ENCODE measurements at places on chromosomes 3 and 15.

DNA sequence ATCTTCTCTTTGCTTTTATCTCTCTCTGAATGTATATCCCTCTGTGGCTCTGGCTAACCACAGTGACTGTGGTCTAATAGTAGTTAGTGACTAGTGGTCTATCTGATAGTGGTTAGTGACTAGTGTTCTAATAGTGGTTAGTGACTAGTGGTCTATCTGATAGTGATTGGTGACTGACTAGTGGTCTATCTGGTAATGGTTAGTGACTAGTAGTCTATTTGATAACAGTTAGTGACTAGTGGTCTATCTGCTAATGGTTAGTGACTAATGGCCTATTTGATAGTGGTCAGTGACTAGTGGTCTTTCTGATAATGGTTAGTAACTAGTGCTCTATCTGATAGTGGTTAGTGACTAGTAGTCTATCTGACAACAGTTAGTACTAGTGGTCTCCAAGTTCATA, 110.5 kb downstream of the MDFIC2 start:
- DNase-seq: no peak

GRCh38 chr3:147406028-147406931, at the start of gene ZIC4:
Gene ZIC4 (minus strand): TSS chr3:147406543. CDS start chr3:147402797, 3,746 bp downstream.
- no peak for DNase-seq

- no peak for DNase-seq
These were observed 1.9 kb downstream of the GNAT1 start for GRCh38 chr3:50193286-50193685.

DNA sequence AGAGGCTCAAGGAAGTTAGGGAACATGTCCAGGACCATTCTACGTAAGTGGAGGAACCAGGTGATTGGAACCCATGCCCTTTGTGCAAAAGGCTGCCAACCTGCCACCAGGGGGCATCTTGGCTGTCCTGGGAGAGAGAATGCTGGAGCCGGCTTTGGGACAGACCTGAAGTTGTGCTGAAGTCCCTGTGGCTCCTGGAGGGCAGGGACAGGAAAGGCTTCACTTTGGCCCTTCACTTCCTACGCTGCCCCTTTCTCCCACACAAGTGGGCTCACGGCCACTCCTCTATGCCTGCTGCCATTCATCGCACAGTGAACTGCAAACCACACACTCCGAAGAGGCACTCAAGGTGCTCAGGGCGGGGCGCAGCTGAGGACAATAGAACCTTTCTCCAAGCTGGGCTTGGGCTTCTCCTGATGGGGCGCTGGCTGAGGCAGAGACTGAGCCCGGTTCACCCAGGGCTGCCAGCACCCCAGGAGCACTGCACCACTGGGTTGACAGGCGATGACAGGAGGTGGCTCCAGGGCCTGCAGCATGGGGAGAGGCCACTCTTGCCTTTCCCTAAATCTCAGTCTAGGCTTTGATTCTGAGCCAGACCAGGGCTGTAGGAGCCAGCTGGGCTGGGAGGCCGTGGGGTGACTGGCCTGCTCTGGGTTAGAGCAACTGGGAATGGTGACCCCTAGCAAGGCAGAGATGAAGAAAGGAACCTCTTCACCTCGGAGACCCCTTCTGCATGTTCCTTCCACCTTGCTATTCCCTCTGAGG, 8.4 kb downstream of the SHF start:
- no peak for DNase-seq

- no peak for DNase-seq
These were observed 398.1 kb downstream of the OCA2 start for GRCh38 chr15:27701014-27701413.

DNA sequence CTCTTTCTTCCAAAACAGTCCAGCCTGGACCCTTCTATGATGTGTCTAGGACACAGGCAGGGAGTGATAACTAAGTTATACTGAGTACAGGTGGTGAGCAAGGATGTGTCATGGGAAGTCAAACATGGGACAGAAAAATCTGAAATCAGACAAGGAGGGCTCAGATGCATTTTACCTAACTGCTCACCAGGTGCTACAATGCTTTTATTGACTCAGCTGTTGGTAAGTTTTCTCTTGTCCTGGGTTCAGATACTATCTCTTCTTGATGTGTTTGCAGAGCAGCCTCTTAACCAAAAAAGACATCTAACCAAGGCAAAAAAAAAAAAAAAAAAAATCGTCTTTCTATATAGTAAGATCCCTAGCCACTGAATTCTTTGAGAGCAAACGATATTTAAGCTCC, 378.6 kb downstream of the VPS13C start:
- DNase-seq: no peak

DNA sequence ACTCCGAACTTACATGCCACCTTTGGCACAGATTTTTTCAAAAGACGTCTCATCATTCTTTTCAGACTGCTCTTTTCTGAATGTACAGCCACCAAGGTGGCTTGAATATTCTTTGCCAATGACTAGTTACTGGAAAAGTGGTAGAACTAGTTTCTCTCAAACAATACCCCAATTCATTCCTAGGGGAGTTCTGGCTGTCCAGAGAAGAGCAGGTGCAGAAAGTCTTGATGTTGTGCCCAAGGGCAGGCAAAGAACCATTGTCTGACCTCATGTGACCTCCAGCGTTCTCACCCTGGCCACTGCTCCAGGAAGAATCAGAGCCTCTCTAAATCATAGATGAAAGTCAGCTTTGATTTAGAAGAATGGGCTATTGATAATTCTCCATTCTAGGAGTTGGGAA, 5.5 kb downstream of the LMOD3 start:
- no peak for DNase-seq

GRCh38 chr3:184496933-184497332, 64.7 kb upstream of the EPHB3 start:
- no peak for DNase-seq

- DNase-seq: no peak
These were observed 22.4 kb downstream of the CCDC12 start for GRCh38 chr3:46954178-46954577.

DNA sequence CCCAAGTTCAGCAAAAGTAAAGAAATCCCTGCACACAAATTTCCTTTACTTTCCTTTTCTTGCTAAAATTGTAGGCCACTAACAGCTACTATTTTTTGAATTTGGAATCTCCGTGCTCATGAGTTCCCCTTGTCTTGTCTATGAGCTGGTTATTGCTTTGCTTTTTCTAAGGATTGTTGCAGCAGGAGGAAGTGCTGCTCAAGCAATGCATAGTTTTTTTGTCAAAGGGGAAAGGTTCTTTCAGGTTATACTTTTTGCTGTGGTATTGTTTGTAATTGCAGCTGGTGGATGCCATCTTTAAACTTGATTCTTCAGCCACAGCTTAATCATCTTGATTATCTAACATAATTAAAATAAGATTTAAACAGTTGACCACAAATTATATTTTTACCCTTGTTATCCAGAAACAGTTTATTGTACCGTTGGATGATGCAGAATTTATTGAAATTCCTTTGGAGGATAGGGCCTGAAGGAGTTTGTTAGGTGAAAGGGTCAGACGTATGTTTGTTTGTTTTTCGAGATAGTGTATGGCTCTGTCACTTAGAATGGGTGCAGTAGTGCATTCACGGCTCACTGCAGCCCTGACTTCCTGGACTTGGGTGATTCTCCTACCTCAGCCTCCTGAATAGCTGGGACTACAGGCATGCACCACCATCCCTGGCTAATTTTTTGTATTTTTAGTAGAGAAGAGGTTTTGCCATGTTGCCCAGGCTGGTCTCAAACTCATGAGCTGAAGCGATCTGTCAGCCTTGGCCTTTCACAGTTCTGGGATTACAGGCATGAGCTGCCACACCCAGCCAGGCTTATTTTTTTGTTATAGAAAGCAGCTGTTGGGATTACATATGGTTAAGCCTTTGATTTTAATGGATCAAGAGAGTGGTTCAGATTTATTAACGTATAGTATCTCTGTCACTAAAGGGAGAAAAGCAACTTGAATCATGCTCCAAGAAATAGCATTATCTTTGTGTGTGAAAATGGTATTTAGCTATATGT, 11.7 kb downstream of the MGA start:
- DNase-seq: no peak

GRCh38 chr3:127808197-127808596, 14.1 kb downstream of the MGLL start:
- DNase-seq: no peak

GRCh38 chr3:183437061-183437460, 8.6 kb upstream of the MCF2L2 start:
- no peak for DNase-seq

DNA sequence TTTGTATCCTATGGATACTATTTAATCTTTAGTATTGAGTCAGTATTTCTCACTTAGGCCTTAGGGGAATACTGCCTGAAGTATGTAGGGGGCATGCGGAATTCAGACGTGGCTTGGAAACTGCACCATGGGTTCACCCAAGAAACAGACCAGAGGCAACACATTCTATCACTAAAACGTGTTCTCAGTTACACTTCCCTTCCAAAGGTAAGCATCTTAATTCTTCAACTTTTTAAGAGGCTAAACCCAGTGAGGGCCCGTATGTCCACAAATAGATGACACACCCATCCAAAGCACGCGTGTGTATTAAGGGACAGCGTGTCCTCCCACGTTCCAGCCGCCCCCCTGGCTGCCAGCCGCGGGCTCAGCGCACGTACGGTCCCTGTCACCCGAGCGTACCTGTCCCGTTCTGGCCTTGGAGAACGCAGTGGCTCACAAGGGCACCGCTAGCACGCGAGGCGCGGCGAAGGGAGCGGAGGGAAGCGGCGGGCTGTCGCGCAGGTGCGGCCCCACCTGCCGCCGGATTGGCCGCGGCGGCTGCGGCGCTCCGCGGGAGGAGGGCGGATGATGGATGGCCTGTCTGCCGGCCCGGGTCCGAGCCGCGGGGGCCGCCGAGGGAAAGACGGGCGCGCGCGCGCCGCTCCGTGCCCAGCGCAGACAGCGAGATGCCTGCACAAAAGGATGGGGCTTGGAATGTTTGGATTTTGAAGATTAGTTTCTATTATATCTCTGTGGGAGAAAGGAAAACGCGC, 1003.9 kb upstream of the NR2F2 start:
- DNase-seq: no peak

- DNase-seq: no peak
These were observed 6.0 kb upstream of the SRP14 start for GRCh38 chr15:40044717-40045571.

DNA sequence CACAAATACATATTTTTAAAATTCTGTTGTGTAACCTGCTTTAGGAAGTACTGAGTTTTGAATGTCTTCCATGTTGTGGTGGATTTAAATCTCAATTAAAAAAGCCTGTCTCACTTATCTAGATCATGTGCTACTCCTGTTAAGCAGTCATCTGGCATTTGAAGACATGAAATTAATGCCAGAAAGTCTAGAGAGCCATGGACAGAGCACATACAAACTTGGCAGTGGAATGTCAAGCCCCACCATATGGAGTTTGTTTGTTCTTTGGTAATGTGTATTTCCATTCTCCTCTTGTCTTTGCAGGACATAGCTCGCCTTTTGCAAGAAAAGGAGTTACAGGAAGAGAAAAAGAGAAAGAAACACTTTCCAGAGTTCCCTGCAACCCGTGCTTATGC, 39.3 kb upstream of the UTS2B start:
- no peak for DNase-seq

- DNase-seq: no peak
These were observed 519.7 kb downstream of the FOXP1 start for GRCh38 chr3:71063773-71064290.

- no peak for DNase-seq
These were observed 68.8 kb upstream of the IQSEC1 start for GRCh38 chr3:13141991-13142412.

DNA sequence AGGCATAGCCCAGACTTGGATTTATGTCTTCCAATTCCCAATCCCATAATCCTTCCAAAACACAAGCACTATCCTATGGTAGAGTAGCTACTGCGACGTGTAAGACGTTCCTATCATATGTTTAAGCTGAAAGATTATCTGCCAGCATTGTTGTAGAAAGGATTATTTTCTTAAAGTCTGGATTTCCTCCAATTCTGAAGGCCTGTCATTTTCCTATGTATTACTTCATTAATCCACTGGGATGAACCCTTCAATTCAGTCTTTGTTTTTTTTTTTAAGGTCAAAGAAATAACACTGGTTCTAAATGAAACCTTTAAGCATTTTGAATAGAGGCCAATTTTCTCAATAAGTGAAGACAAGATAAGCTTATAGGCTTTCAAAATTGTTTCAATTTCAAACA, 289.0 kb downstream of the SLC9A9 start:
- DNase-seq: no peak

- DNase-seq: no peak
These were observed 37.9 kb upstream of the LRTM1 start for GRCh38 chr3:54965746-54966145.

- DNase-seq: no peak
These were observed 1.9 kb upstream of the TMEM158 start for GRCh38 chr3:45227946-45228345.

GRCh38 chr3:177426878-177427495, 229.7 kb upstream of the TBL1XR1 start:
- no peak for DNase-seq

DNA sequence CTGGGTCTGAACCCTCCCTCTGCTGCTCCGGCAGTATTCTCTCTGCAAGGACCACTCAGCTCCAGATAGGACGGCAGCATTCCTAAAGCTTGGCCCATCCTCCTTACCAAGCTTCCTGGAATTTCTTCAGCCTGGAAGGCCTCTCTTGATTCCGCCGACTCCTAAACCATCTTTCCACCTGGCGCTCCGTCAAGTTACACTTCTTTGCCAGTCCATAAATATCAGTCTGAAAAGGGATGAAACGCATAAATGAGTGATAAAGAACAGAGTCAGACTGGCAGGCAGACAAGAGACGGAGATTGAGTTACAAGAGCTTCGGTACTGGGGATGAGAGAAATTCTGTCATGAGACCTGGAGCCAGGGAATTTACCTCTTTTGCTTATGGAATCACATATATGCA, 44.3 kb downstream of the CERS3 start:
- DNase-seq: no peak

DNA sequence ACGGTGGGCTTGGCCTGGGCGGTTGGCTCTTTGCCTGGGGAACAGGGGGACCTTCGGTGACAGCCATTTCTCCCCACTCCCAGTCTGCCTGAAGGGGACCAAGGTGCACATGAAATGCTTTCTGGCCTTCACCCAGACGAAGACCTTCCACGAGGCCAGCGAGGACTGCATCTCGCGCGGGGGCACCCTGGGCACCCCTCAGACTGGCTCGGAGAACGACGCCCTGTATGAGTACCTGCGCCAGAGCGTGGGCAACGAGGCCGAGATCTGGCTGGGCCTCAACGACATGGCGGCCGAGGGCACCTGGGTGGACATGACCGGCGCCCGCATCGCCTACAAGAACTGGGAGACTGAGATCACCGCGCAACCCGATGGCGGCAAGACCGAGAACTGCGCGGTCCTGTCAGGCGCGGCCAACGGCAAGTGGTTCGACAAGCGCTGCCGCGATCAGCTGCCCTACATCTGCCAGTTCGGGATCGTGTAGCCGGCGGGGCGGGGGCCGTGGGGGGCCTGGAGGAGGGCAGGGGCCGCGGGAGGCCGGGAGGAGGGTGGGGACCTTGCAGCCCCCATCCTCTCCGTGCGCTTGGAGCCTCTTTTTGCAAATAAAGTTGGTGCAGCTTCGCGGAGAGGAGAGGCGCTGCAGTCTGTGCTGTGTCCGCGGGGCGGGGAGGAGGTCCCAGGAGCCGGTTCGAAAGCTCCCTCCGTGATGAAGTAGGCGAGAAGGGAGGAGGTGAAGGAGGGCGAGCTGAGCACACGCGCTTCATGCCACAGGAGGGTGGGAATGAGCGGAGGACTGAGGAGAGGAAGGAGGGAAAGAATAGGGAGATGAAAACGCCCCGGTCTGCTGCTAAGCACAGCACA, 9.6 kb downstream of the CLEC3B start:
- no peak for DNase-seq

All from Panc1 (cell line).